Adipocyte (in vitro differentiated cells): ENCODE measurements at places on chromosomes 2 and 18.

DNA sequence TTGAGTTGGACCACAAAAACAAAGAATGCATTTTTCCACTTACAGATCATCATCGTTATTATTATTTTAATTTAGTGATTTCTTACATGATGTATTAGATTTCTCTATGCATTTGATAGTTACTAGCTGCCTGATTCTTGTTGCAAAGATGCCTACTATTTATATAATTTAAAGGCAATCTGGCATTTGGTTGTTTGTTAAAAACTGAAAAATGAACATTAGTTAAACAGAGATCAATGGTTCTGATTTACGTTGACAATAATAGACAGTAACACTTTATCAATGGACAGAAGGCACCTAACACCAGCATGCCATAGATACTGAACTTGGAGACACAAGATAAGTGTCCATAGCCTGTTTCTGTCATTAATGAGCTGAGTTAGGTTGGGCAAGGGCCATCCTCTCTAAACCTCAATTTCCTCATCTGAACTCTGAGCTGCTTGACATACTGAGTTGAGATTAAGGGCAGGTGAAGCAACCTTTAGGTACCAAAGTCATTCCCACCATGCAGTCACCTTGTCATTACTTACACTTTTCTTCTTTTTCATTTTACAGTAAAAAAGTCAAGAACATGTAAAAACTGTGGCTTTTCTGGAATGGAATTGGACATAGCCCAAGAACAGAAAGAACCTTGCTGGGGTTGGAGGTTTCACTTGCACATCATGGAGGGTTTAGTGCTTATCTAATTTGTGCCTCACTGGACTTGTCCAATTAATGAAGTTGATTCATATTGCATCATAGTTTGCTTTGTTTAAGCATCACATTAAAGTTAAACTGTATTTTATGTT, 3.1 kb downstream of the CCL20 start:
- DNase-seq, result peak; percentile 47

DNA sequence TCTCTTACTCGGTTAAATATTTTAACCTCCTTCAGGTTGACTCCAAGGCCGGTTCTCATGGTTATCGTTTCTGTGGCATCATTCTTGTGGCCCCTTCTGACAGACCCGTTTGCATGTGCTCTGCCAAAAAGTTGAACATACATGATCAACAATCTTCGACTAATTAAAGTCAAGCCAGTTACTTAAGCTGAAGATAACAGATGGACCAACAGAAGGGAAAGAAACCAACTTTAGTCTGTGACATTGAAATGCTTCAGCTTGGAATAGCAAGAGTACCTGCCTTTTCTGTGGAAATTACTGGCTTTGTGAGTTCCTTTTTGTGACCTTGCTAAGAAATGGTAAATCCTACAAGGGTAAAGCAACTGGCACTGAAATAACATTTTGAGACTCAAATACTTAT, 1429.1 kb downstream of the LRP1B start:
- DNase-seq, result no peak

- DNase-seq, result peak; percentile 74
These were observed 8.6 kb downstream of the CLIP4 start for GRCh38 chr2:29123617-29124349.

DNA sequence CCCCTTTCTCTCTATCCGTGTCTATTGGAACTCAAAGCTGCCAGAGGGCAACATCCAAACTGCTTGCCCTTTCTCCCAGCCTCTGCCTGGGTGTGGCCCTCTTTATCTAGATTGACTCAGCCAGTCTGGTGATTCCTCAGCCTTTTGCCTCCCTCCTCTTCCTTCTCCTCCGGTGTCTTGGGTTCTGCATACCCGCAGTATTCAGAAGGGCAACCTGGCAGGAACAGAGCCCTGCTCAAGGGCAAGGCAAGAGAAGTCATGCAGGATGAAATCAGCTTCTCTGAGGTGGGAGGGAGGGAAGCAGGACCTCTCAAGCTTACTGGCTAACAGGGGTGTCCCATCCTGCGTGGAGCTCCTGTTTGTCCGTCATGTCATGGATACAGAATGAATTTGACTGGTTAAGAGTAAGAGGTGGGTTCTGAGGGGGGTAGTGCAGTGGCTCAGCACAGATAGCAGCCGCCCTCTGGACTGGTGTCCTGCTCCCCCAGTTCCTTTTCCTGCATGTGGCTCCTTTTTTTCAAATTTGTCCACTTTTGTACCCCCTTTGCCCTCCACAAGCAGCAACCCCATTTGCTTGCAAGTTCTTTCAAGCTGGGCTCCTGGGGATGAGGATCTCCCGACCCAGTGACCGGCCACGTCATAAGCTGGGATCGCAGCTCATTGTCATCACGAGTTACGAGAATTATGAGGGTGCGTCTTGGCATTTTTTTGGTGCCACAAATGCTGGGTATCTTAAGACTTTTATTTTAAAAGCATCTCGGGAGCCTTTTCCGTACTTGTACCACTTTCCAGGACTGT, 154.1 kb downstream of the FHOD3 start:
- DNase-seq, result no peak

- DNase-seq, result peak; percentile 85
These were observed 183.8 kb upstream of the STON1 start for GRCh38 chr2:48346124-48346536.

- no peak for DNase-seq
These were observed 125.1 kb downstream of the CPS1 start for GRCh38 chr2:210681491-210681890.

DNA sequence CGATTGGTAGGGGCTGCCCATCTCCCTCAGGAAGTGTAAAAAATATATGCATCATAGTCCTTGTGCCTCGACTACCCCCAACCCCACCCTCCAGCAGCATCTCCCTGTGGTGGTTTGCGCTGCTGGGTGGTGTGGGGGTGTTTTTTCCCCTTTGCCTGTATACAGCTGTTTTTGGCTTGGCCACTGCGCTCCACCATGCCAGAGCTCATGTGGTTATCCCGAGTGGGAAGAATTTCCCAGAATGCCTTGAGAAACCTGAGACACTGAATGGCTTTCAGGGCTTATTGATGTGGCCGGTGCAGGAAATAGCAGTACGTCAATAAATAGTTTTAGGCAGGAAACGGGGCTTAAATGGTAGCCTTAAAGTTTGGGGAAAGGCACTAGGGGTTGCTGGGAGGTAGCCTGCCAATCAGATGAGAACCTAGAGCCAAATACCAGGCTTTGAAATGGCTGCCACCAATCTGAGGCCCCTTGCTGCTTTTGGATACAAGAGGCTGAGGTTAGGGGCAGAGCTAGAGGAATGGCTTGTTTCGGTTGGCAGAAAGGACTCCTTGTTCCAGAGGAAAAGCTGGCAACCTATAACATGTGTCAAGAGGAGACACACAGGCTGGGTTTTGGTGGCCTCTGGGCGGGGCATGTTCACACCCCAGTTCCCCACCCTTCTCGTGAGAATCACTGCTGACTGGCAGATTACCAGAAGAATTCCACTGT, 144.1 kb downstream of the SMAD7 start:
- peak; percentile 35 for DNase-seq

DNA sequence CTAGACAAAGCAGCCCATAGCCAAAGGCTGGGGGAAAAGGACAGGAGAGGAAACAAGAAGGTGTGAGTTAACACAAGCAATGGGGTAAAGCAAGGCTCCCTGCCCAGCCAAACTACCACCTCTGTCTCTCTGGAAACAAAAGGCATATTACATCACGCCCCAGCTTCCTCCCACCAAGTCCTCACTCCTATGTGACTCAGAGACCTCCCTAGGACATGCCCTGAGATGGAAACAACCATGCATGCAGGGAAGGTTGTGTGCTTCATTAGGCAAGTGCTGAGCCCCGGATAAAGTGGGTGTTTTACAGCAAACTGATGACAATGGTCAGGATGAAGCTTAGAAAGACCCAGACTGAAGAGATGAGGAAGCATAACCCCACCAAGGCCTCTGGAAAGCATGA, 9.0 kb upstream of the ATRAID start:
- DNase-seq, result no peak

DNA sequence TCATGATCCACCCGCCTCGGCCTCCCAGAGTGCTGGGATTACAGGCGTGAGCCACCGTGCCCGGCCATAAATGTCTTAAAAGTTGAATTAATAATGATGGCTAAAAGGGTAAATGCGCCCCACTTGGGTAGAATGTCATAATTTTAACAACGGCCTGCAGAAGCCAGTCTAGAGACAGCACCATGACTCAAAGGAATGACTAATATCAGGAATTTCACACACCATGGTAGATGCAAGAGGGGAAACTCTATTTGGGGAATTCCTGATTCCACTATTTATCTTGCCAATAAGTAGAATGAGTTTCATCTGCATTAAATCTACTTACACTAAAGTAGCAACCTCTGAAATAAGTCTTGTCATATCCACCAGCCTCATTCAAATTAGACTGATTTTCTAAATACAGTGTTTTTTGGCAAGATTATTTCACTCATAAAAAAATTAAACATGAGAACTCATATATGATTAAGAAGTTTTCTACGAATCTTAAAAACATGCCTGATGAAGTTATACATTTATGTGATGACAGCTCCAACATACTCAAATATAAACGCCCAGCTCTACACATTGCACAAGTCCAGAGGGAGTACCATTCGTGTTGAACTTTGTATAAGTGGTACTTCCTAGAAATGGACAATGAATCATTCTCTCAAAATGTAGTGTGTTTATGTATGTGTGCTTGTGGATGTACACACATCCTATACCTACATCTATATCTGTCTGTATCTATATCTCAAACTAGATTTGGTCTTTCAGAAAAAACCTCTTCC, 309.7 kb downstream of the IRS1 start:
- DNase-seq, result peak; percentile 61

DNA sequence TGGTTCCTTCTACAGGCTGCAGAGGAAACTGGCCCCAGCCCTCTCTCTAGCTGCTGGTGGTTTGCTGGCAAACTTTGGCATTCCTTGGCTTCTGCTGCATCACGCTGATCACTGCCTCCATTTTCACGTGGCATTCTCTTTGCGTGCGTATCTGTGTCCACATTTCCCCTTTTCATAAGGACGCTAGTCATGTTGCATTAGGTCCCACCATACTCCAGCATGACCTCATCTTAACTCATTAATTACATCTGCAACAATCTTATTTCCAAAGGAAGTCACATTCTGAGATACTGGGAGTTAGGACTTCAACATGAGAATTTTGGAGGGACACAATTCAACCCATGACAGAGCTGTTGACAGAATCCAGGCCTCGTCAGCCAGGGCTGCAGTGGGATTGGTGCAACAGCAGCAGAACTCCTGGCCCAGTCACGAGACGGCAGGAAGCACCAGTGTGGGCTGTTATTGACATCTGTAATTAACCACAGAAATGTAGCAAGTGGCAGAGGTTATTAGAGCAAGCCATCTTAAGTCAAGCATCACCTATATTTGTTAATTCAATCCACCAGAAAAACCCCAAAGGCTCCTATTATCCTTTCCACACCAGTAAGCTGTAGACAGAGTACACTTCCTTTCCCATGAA, 132.4 kb downstream of the TMEM163 start:
- no peak for DNase-seq

DNA sequence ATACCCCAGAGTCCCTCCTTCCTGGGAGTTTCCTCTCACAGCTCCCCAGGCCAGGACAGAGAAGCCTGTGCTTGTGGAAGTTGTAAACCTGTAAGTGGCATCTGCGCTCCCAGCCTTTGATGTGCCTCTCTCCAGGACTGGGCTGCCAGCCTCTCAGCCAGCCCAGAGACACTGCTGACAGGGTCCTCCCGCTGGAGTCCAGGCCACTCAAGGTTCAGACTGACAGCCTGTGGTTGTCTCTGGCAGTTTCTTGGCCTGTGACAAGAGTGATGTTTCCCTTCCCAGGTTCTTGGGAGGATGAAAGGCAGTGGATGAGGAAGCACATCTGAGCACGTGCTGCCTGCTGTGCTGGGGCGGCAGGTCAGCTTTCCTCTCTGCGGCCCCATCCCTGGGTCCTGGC, 3.0 kb downstream of the SLC35F6 start:
- DNase-seq, result no peak
